Neuronal stem cell (in vitro differentiated cells): ENCODE measurements at places on chromosomes 12 and 14.

DNA sequence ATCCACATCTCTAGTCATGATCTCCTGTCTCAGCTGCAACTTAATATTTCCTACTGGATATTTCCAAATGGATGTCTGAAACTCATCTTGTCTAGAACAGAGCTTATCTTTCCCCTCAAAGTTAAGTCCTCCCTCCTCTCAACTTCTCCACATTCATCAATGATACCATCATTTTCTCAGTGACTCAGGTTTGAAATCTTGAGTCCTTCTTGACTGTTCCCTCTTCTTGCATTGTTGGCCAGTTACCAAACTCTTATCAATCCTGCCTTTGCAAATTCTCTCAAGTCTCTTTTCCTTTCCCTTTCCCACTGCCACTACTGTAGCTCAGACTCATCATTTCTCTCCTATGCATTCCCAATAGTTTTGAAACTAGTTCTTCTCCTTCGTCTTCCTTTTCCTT is 14.3 kb upstream of the CHURC1 start:
- DNase-seq = no peak

DNA sequence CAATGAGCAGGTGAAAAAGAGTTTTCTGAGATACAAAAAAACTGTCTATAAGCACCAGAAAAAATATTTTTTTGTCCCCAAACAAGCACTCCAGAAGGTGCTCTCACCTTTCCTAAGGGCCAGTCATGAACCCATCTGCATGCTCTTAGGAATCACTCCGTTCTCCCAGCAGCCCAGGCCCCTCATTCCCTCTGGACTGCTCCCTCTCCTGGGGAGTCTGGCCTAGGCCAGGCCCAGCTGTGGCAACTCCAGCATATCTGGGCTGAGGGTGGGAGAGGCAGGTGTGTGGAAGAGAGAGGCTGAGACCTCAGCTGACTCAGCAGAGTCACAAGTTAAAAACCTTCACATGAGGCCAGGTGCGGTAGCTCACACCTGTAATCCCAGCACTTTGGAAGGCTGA is 54.6 kb downstream of the TRAFD1 start:
- no peak for DNase-seq

GRCh38 chr12:29710104-29710503 is 73.6 kb downstream of the TMTC1 start:
- DNase-seq = peak; percentile 62

DNA sequence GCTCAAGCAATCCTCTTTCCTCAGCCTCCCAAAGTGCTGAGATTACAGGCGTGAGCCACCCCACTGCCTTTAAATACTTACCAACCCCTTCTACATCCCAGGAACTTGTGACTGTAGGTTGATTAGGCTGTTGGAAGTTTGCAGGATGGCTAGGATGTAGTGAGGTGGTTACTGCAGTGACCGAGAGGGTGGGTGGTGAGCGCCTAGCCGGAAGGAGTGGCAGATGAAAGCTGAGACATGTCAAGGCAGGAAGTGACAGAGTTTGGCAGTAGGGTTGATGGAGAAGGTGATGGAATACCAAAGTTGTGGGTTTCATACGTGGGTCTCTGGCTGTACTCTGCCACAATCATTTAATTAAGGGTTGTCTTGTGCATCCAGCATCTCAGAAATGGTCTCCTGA is 13.5 kb downstream of the B4GALNT3 start:
- DNase-seq = no peak

- DNase-seq = no peak
These were observed 124.4 kb upstream of the PRMT8 start for GRCh38 chr12:3366451-3367110.

DNA sequence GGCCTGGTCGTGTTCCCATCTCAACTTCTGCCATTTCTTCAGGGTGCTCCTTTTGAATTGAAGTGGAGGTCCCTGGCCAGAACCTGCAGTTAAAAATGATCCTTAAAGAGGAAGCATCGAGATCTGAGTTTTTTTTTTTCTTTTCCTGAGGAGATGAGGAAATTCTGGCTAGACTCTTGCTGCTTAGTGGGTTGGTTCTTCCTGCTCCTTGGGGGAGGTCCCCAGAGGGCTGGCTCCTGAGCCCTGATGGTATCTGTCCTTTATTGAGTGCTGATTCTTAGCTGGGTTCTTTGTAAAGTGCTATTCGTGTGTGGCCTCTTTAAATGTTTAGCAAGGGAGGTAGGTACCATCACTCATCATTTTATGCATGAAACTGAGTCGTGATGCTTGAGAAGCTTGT is 11.7 kb downstream of the PELI2 start:
- no peak for DNase-seq

DNA sequence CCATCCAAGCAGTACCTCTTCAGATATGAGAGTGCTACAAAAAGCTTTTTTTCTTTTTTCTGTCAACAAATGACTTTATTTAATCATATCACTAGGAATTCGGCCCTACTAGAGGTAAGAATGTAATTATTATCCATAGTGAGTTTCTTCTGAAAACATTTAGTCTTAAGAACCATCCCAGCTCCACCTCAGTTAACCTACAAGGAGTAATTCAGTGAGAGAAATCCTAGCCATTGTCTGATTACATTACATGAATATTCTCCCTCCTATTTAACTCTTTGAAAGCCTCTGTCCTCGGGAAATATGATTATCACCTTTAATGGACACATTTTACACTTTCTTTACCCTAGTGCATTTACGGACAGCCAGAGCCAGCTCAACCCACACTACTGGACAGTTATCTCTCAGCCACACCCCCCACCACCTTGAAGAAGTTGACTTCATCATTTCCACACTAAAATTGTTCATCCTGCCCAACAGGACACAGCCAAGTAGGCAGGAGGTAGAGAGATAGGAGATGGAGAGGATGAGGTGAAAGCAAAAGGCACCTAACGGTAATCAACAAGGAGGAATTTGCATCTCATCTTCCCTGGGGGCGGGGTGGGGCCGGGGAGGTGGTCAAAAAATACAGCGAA is 1.3 kb downstream of the PPFIA2 start:
- DNase-seq = no peak

- no peak for DNase-seq
These were observed 542.7 kb downstream of the SLC16A7 start for GRCh38 chr12:60138526-60138925.

GRCh38 chr12:114045349-114045748 is 79.2 kb upstream of the RBM19 start:
- DNase-seq = no peak

DNA sequence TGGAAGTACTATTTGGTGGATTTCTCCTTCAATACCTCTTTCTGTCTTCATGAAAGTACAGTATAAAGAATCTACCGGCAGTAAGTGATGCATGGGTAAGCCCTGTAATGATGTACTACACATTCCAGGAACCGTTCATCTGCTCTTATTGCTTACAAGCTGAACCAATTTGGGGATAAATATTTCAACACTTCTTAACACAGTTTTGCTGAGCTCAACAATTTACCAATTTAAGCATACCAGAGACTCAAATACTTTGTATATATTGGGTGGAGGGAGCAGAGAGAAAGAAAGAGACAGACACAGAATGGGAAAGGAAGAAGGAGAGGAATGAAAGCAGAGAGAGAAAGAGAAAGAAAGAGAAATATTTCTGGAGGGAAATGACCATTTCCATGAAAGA is 821.1 kb upstream of the FLRT2 start:
- no peak for DNase-seq

- no peak for DNase-seq
These were observed 6.8 kb upstream of the RNU7-1 start for GRCh38 chr12:6936636-6937480.

DNA sequence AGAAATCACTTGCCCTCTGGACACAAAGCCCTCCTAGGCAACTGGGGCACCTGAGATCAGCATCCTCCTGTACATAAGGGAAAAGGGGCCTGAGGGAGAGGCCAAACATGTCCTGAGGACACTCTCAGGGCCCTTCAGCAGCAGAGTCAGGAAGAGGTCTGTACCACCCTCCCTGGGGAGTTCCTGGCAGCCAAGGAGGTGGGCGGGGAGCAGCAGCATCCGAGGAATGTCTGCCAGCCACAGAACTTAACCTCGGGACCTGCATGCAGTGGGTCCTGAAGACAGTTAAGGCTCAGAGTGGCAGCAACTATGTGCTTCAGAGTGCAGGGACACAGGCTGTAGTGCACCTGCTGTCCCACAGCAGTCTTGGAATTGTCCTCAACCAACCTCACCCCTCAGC is 62.1 kb downstream of the SPTB start:
- no peak for DNase-seq

DNA sequence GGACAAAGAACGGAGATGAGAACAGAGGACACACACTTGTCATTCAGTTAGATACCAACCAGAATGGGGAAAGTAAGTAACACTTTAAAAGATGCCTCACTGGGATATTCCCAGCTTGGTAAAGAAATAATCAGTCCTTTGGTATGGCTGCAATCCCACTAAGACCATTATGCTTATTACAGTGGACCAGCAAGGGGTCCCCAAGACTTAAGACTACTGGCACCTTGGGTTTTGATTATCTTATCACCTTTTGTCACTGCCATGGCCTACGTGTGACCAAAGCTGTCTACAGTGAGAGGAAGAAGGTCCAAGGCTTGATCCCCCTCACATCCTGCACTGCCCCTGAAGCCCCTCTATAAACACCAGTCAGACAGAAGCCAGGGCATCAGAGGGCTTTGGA is 65.8 kb downstream of the TRAFD1 start:
- no peak for DNase-seq

- DNase-seq = no peak
These were observed 106.9 kb upstream of the HIF1A start for GRCh38 chr14:61588419-61588901.

GRCh38 chr14:51014086-51014485 is 69.8 kb upstream of the PYGL start:
- DNase-seq = no peak

DNA sequence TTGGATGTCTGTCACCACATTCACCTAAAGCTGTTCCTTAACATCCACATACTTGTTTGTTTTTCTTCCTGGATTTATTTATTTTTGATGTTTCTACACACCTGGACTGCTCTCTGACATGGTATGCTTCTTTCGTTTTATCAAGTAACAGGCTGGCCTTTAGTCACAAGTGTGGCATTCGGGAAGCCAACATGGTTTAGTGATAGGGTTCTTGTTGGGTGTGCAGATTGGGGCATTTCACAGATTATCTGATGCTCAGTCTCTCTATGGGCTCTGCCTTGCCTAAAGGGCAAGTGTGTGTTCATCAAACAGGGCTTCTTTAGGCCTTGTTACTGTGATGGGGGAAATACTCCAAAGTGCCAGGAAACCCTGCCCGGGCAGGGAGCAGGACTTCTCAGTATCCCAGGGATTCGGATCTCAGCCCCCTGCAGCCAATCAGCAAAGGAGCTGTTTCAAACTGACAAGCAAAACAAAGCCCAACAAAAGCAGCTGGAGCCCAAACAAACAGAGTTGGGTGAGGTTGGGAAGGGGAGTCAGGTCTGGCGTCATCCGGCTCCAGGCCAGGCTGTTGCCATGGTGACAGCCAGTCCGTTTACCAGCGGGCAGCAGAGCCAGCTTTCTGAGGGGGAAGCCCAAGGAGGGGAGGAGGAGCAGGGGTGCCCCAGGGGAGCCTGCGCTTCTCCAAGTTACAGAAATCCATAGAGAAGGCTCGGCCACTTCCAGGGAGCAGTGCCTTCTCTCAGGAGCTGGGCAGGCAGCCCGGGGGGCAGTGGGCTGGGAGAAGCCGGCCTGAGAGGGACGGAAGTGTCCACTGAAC is 31.9 kb downstream of the FOS start:
- DNase-seq = peak; percentile 70

GRCh38 chr12:7656121-7656520 is 9.6 kb downstream of the APOBEC1 start:
- DNase-seq = no peak

- DNase-seq = no peak
These were observed 58.0 kb upstream of the ELK3 start for GRCh38 chr12:96136161-96136560.

DNA sequence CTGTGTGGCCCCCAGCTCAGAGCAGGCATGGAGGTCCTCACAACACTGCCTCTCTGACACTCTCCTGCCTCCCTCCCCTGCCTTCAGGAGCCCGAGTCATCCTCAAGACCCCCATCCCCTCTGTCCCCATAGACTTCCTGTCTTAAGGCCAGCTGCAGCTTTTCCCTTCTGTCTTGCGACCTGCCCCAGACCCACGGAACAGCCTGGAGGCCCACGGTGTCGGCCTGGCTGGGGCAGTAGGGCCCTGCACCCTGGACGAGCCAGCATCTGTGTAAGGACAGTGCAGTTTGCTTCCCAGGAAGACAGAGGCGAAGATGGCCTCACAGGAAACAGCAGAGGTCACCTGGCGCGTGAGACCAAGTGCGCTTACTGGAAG is 9.7 kb downstream of the TEDC1 start:
- DNase-seq = no peak

DNA sequence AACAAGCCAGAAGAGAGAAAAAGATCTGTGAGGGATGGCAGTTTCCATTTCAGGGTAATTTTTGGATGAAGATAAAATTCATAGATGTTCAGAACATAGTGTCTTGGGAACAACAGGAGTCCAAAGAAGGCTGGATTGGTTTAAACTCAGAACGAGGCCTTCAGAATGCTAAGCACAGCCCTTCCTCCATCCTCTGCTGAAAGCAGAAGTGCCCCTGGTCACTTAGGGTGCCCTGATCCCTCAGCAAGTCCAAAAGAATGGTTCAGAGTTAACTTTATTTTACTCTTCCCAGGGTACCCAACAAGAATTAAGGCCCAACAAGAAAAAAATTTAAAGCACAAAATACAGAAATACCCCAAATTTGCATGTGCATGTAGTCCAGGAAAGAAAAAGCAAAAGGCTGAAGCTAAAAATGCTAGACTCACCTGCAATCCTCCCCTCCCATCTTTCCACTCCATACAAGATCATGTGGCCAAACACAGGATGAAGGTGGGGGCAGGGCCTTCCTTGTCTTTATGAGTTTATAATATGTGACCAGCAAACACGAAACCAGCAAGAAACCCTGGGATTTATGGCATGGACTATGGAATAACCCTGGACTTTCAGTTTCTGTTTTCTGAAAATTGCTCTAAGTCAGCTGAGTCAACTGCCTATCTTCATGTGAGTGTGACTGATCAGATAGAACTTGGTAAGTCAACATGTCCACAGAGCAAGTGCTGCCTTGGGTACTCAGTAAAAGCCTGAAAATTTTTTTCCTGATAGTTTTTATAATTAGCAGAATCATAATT is 21.2 kb downstream of the MAX start:
- no peak for DNase-seq

DNA sequence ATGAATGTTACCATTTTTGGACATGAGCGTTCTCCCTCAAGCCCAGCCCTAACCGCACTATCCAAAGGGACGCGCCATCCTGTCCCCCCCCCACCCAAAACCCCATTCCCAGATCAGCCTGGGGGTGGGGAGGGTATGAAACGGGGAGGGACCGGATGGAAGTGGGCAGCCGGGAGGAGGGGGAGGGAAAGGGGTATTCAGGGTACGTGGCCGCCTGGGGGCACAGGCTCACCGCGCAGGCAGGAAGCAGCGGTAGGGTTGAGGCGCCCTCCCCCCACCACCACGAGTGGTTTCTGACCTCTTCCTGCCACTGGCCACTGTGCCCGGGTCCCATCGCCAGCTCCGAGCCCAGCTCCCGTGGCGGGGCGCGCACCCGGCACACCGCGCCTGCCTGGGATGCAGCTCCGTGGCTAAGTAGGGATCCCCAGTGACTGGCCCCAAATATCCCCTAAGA is 1.4 kb downstream of the ACTN1 start:
- DNase-seq = peak; percentile 24
